ENCODE measurements at places on chromosomes 7 and 10.
A peak's percentile ranks its signal among the peaks of the same experiment; 100 is the strongest.

GRCh38 chr7:39587393-39587792 is 21.2 kb downstream of the YAE1 start:
- DNase-seq, result no peak

GRCh38 chr10:93198401-93199131 is 124.9 kb downstream of the CYP26A1 start:
- no peak for DNase-seq

- peak; percentile 42 for DNase-seq
Observed at GRCh38 chr10:35910234-35910633, 268.1 kb upstream of the FZD8 start.

DNA sequence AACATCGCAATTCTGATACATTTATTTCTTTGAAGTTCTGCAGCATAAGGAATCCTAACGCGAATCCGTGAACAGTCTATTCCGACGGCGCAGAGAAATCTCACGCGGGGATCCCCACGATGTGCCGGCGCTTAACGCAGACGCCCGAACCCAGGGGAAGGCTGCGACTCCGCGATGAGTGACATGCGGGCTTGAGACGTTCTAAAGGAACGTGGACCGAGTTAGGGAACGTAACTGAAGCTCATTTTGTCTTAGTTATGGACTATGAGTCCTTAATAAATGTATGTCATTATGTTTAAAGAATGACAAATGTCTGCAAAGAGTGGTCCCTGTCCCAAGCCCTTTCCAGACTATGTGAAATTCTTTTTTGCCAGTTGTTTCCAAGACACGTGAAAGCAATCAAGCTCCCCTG is 995 bp upstream of the PARD3 start:
- DNase-seq, result no peak

GRCh38 chr10:119644205-119644814 is 6.9 kb upstream of the BAG3 start:
- DNase-seq, result no peak

GRCh38 chr10:116849248-116850057 is at the start of gene ENO4:
Gene ENO4, plus strand, starts transcription at chr10:116849499. Its CDS starts 68 bp downstream, at chr10:116849567.
- DNase-seq, result peak; percentile 35

GRCh38 chr7:44131173-44132029 is 8.1 kb upstream of the POLD2 start:
- no peak for DNase-seq

GRCh38 chr7:41446606-41447449 is 256.1 kb downstream of the INHBA start:
- DNase-seq, result no peak

DNA sequence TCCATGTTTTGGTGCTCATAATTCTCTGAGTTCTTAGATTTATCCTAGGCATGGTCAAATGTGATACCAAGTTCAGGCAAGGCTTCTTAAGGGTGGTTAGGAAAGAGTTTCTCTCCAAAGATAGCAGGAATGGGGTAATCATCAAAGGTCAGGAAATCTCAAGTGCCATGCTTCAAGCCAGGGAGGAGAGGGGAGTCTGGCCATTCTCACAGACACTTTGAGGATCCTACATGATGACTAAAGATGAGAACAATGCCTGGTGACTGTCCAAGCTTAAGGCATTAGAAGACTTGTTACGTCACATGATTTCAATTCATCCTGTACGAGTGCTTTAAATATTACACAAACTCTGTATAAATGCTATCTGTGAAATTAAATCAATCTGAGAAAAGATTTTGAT is 59.4 kb downstream of the POM121L12 start:
- no peak for DNase-seq

DNA sequence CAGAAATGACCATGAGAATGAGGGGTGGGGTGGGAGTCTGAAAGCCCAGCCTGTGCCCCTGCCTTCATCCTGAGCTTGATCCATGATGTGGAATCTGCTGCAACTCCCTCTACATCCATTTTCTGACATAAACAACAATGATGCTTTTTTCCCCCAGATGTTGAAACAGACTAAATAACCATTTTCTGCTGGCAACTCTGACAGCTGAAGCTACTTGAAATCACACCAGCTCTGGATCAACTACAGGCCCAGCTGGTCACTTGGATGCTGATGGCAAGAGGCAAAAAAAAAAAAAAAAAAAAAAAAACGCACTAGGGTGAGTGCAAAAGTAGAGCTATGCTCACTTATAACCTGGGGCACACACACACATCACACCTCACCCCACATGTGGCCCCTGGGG is 74.2 kb downstream of the FAM107B start:
- no peak for DNase-seq

DNA sequence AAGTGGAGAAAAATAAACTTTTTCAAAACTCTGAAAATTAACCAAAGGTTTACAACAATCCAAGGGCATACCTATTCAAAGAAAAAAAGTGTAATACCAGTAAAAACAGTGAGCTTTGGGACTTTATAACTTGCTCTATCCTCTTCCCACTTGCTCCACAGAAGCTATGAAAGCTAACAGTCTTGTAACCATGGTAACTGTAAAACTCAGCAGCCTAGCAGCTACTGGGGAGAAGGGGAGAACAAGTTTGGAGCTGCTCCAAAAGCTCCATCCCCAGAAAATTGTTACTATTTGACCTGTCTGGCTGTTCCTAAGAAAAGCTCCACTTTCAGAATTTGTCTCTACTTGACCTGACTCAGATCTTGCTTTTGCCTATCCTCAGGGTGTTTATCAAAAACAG is 191.5 kb downstream of the OTUD1 start:
- DNase-seq, result no peak

GRCh38 chr7:111107579-111107978 is 16.7 kb downstream of the LRRN3 start:
- DNase-seq, result no peak

GRCh38 chr10:115947104-115947503 is 325.9 kb downstream of the GFRA1 start:
- no peak for DNase-seq
